ENCODE measurements at places on chromosomes 16 and 17. TPM values are rescaled to one million over a fixed set of nuclear protein-coding genes. Genes with fewer than 3 reads are reported as not detected.

GRCh38 chr17:51251010-51251409 lies 8.8 kb downstream of the MBTD1 start:
- DNase-seq: no peak

DNA sequence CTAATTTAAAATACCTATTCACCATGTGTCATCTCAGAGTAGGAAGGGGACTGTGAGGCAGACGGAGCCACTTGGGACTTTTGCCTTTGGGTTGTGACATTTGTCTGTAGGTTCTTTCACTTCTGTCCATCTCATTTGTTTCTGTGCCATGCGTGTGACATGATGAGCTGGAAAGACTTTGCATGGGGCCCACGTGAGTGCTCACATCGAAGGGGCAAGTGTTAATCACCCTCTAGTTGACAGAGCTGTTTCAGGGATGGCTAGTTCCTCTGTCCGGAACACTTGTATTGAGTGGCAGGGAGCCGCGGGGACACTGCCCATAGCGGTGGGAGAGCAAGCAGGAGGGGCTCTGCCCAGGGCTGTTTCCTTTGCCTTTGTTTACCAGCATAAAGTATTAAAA lies 112.0 kb downstream of the RPTOR start:
- no peak for DNase-seq

TMEM204 gene
- 0.13 TPM for total RNA-seq

SLC47A1 gene
- 16.1 TPM for total RNA-seq

SLC16A11 gene
- total RNA-seq: not detected

DNA sequence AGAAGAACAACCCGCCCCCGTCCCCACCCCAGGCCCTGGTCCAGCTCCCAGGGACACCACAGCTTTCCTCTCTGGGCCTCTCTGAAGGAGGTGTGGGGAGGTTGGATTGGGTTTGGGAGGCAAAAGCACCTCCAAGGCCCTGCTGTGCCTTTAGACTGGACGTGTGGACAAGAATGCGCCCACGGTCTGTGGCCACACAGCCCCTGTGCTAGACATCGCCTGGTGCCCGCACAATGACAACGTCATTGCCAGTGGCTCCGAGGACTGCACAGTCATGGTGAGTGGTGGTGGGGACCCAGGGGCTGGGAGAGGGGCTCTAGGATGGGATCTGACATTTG lies 3.0 kb downstream of the CORO1A start:
- DNase-seq: no peak

DNA sequence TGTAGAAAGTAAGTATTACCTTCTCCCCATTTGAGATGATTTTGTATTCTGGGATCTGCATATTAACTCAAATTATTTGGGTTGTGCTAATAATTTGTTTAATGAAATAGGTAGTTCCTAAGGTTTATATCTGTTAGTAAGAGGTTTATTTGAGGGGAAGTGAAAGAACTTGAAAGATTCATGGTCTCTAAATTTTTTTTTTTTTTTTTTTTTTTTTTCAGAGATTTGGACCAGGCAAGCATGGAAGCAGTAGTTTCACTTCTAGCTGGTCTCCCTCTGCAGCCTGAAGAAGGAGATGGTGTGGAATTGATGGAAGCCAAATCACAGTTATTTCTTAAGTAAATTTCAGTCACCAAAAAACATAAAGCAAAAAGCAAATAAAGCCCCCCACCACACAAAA lies 65.2 kb downstream of the OMG start:
- no peak for DNase-seq

GRCh38 chr16:19854543-19854876 lies 30.1 kb downstream of the GPRC5B start:
- DNase-seq: no peak

DNA sequence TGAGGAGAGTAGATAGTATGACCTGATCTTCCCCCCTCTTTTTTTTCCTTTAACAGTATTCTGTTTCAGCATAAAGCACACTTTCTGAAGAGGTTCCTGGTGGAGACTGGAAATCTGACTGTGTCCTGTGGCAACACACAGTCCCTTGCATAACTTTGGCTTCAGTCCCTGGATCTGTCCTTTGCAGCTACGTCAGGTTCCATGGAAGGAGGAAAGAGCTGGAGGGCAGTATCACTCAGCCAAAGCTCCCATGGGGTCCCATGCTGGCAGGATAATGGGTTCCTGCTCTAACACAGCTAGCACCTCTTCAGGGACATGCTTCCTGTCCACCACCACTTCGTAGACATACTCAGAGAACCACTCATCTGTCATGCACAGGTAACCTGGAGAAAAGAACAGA lies 13.3 kb upstream of the SLC6A4 start:
- no peak for DNase-seq

DNA sequence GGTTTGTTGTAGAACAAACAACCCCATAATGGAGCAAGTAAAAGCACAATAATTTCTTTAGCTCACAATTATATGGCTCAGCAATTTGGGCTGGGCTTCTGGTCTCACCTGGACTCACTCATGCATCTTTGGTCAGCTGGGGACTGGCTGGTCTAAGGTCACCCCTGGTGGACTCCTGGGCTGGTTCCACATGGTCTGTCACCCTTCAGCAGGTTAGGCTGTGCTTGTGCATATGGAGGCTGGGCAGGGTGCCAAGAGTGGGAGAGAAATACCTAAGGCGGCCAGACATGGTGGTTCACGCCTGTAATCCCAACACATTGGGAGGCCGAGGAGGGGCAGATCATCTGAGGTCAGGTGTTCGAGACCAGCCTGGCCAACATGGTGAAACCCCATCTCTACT lies 27.0 kb upstream of the SMURF2 start:
- no peak for DNase-seq

NAGS gene
- 2.7 TPM for total RNA-seq

GSE1 gene
- 97.5 TPM for total RNA-seq

- DNase-seq: no peak
Measured at GRCh38 chr17:7982173-7982572, 20.2 kb upstream of the GUCY2D start.

Measured in Panc1 (cell line).